ENCODE measurements at places on chromosomes 2 and 18.

DNA sequence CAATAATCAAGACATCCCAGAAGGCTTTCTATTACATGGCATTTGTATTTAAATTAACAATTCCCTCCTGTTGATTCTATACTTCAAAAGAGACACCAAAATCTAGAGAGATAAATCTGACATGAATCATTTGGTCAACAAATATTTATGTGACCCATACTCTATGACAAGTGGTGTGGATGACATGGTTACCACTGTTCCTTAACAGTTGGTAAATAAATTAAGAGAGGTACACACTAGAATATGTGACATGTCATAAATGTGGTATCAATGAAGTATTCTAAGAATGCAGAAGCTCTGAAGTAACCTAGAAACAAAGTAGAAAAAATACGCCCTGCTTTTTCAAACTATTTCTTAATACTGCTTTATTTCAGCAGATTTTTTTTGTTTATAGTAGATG lies 255.4 kb downstream of the EXOC6B start:
- no peak for DNase-seq

DNA sequence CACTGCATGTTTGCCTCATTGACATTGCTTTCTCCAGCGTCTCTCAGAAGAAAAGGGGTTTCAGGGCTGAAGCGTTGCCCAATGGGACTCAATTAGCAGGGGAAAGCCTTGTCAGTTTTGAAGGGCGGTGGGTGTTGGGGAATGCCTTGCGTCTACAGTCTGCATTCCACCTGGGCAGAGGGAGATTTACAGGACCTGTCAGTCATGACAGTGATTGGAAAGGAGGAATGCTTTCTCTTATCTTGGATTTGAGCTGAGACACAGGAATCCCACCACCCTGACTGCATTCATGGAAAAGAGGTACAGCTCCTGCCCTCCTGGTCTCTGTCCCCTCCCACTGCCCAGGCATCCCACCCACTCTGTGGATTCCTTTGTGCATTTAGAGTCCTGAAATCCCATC lies 123.9 kb downstream of the ACKR3 start:
- DNase-seq: no peak

GRCh38 chr2:9975805-9976447 lies 24.4 kb downstream of the GRHL1 start:
- DNase-seq: no peak

DNA sequence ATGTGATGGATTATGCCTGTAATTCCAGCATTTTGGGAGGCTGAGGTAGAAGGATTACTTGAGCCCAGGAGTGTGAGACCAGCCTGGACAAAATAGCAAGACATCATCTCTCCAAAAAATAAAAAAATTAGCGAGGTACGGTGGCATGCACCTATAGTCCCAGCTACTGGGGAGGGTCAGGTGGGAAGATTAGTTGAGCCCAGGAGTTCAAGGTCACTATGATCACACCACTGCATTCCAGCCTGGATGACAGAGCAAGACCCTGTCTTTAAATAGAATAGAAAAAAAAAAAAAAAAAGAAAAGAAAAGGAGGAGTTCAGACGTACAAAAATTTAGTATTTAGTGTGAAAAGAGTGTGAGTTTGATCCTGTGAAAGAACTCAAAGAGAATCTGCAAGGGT lies 154.9 kb downstream of the NR4A2 start:
- DNase-seq: no peak

DNA sequence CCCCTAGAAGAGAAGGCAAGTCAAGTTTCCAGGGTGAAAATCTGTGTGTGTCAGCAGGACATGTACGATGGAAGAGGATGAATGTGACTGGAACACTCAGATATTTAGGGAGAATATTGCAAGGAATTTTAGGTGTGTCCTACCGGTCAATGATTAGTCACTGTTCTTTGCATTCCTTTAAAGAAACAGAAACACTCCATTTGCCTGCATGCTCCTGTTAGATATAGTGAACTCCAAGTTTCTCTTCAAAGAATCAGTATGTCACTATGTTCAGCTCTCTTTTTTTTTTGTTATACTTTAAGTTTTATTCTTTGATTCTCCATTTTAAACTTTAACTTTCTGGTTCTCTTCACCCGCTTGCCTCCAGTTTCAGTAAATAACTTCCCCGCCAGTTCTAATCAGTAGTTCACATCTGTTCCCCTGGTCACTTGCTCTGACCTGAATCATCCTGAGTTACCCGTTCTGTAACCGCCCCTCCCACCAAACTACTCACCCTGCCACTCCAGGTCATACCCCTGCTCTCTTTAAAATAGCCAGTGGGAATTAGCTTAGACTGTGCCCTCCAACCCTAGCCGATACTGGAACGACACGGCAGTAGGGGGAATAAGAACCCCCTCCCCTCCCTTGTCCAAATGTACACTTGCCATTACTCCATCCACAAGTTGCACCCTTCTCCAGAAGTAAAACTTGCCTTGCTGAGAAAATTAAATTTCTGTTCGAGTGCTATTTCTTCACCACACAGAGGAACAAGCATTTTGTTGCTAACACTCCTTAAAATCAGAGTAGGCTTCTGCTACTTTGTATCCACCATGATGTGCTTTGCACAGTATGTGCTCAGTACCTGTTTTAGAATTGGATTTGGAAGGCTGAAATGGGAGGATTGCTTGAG lies 268.4 kb downstream of the METTL4 start:
- DNase-seq: no peak

GRCh38 chr18:36153203-36153602 lies 23.5 kb downstream of the ELP2 start:
- no peak for DNase-seq

DNA sequence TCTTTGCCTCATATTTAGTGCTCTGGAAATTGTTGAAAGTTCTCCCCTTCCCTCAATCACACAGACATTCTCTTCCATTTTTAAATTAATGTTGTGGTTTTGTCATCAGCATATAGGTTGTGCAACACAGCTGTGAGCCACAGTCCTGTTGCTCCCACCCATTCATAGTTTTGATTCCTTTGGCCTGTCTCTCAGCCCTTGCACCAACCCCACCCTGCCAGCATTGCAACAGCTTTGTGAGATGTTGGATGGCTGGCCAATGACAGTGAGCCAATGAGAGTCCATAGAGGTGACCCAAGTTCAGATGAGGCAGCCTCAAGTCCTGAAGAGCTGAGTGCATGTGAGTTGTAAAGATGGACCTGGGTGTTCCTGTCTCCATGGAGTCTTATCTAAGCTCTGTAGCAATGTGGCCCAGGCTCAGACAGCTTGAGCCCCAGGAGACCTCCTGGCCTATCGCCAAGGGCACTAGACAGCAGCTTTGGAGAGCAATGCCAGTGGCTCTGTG lies 775.5 kb downstream of the RNF144A start:
- DNase-seq: no peak

DNA sequence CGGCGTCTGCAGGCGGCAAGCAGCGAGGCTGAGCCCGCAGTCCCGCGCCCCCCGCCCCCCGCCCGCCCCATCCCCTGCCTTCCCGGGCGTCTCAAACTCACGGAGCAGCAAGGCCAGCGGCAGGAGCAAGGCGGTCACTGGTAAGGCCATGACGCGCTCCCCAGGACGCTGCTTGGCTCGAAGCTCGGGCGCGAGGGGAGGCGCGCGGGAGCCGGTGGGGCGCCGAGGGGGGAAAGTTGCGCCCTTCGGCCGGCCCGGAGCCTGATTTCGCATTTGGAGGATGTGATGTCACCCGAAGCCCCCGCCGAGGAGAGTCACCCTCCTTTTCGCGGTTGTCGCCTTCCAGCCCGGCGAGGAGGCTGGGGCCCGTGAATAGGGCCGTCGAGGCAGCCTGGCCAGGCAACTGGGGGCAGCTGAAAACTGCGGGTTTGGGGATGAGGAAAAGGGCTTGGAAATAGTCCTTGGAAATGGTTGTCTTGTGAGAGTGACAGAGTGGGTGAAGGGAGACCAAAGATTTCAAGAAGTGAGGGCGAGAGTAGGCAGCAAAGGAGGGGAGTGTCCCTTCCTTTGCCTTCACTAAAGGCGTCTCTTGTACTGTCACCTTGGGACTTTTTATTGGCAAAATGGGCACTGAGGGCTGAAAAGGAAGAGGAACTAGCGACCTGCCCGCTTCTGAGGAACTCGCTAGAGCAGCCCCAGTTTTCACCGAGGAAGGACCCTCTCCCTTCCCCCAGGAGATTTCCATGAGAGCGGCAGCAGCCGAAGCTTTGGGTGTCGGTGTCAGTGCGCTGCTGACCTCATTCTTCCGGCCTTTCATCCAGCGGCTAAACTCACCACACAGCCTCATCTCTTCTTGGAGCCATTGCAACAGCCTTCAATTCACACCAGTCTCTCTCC lies at the start of gene CD8A:
CD8A (minus strand) TSS at position 238 of the 897 bp plus-strand sequence; CDS start at position 150, 88 bp downstream.
- DNase-seq: no peak

DNA sequence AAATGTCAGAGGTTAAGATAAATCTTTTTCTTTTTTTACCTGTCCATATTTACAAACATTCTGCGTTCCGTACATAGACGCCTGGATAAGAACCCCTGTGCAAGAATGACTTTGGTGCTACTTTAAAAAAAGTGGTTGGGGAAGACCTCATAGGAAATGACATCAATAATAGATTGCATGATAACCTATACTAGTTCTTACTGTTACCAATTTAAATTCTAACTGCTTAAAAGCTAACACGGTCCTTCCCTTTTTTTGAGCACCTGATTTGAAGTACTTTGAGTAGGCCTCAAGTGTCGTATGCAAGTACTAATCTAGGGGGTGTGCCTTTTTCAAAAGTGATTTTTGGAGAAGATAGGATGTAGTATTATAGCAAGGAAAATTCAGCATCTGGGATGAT lies 2.1 kb downstream of the SLC39A10 start:
- DNase-seq: no peak

Data from anterior cingulate cortex (tissue), 58 donors.